ENCODE measurements at places on chromosomes 12 and 14. TPM values are rescaled to one million over a fixed set of nuclear protein-coding genes. Genes with fewer than 3 reads are reported as not detected.

DNA sequence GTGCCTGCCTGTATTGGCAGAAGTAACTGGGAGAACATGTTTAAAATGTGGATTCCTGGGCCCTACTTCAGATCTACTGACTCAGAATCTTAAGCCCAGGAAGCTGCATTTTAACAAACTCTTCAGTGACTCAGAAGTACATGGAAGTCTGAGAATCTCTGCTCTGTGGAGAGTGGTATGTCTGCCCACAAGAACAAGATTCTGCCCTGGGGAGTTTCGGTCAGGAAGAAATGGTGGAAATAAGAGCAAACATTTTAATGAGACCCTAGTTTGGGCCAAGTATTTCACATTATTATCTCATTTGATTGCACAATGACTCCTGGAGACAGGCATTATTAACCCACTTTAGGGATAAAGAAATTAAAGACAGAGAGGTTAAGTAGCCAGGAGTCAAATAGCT, 8.2 kb downstream of the ALDH1L2 start:
- DNase-seq: no peak

GRCh38 chr14:65783576-65783975, 371.0 kb downstream of the FUT8 start:
- DNase-seq: no peak

- no peak for DNase-seq
These were observed 27.8 kb upstream of the PNMA1 start for GRCh38 chr14:73741876-73742519.

DNA sequence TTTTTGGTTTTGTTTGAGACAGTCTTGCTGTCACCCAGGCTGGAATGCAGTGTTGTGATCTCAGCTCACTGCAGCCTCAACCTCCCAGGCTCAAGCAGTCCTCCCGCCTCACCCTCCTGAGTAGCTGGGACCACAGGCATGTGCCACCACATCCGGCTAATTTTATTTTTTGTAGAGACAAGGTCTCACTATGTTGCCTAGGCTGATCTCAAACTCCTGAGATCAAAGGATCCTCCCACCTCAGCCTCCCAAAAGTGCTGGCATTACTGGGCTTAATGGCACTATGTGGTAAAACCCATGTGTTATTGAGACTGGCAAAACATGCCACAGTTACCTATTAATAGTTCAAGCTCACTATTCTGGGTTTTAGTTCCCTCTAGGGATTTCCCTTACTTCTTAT, 51.2 kb upstream of the KCNH3 start:
- DNase-seq: no peak

- DNase-seq: no peak
These were observed 152.8 kb upstream of the MAX start for GRCh38 chr14:65255029-65255545.

DNA sequence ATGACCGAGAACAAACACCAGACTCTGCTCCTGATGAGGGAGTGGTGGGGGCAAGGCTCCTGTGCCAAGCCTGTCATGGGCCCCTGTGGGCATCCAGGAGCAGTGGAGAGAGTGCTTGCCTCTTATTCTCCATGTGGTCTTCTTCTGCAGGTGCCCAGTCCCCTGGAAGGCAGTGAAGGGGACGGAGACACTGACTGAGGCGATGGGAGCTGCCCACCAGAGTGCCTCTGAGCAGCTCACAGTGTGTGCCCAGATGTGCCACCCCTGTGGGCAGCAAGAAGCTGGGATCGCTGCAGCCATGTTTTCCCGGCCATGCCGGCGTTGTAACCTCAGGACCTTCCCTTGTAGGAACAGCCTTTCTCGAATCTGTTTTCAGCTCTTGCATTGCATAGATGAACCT, 6.4 kb upstream of the EP400 start:
- no peak for DNase-seq

- no peak for DNase-seq
These were observed 35.9 kb upstream of the WNK1 start for GRCh38 chr12:716506-716905.

GRCh38 chr14:94042433-94043091, 16.4 kb downstream of the OTUB2 start:
- DNase-seq: no peak

DNA sequence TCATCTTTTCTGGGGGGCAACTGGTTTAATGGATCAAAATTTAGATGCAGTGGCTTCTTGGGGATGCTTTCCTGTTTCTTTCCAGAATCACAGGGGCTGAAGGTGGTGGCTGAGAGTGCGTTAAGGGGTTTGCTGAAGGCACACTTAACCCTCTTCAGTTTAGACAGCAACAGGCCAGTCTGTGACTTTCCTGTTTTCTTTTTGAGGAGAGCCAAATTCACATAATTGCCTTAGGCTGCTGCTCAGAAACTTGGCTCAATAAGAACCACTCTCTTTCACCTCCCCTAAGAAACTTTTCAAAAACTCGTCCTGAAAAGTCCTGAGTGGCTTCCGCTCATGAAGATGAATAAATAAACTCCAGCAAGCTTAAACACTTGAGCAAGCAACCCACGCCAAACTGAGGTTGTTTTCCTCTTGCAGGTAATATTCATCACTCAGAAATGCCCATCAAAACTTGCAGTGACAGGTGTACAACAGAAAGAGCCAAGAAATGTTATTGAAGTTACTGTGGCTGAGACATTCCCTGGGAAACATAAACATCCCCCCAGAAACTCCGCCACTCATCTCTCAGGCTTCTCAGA, 510.4 kb downstream of the TMEM132D start:
- no peak for DNase-seq

DNA sequence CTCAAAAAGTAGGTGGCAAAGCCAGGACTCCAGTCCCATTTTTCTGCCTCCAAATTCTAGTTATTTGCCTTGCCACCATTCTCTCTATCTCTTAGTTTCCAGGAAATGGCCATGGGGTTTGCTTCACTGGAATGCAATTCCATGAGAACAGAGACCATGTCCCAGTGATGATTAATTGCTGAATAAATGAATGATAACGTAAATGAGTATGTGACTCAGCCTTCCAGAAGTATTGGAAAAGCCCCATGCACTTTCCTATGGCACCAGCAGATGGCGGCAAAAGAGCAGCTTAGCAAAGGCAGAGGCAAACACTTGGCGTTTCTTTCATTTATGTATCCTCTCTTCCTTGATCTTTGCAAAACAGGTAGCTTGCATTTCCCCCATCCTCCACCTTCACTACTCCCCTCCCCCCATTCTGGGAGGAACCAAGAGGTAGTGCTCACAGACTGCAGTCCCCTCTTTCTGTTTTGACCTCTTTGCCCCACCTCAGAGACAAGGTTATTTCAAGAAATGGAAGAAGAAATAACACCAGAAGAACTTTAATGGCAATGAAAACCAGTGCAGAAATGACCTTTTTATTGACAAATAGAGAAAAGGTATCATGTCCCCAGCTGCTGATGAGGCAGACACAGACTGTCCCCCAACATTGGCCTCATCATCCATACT, 21.3 kb downstream of the TBX3 start:
- DNase-seq: no peak

- DNase-seq: no peak
These were observed 21.3 kb downstream of the YBX3 start for GRCh38 chr12:10701843-10702242.

The TAS2R43 gene
- polyA plus RNA-seq: 0.24 TPM

The CCDC196 gene
- polyA plus RNA-seq: not detected

The FAIM2 gene
- polyA plus RNA-seq: 3.3 TPM

The ETFRF1 gene
- polyA plus RNA-seq: 33.0 TPM

The SERPINA3 gene
- polyA plus RNA-seq: 0.50 TPM

The GPR132 gene
- polyA plus RNA-seq: 0.53 TPM

All from left renal pelvis (tissue), 4 donors.